ENCODE measurements at places on chromosomes 6 and 20. TPM values are rescaled to one million over a fixed set of nuclear protein-coding genes. Genes with fewer than 3 reads are reported as not detected.

FNDC1 gene
- total RNA-seq, result 1.2 TPM

HLA-DOB gene
- not detected for total RNA-seq

TCF15 gene
- 6.6 TPM for total RNA-seq

CNKSR3 gene
- total RNA-seq, result 9.7 TPM

OR2H1 gene
- not detected for total RNA-seq

CALHM5 gene
- total RNA-seq, result 7.2 TPM

KIAA1755 gene
- not detected for total RNA-seq

DNA sequence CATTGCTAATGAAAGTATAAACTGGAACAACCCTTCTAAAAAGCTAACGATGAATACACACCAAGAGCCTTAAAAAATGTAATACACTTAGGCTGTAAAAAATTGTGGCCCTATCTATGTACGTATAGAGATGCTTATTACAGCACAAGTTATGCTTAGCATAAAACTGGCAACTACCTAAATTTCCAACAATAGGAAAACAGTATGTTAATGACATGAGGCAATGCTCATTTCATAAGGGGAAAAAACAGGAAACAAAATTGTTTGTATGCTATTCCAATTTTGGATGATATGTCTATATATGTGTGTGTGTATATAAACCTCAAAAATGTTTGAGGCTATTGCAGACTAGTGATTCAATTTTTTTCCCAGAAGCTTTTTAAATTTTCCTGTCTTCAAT is 82.5 kb downstream of the DTNBP1 start:
- H3K4me3 ChIP-seq, result no peak overlapping the region
- H3K27ac ChIP-seq, result no peak overlapping the region
- no peaks in the 10 kb centered on the region for H3K36me3 ChIP-seq
- no peak for DNase-seq
- H3K27me3 ChIP-seq, result peaks cover 5% of the 10 kb centered on the region

DNA sequence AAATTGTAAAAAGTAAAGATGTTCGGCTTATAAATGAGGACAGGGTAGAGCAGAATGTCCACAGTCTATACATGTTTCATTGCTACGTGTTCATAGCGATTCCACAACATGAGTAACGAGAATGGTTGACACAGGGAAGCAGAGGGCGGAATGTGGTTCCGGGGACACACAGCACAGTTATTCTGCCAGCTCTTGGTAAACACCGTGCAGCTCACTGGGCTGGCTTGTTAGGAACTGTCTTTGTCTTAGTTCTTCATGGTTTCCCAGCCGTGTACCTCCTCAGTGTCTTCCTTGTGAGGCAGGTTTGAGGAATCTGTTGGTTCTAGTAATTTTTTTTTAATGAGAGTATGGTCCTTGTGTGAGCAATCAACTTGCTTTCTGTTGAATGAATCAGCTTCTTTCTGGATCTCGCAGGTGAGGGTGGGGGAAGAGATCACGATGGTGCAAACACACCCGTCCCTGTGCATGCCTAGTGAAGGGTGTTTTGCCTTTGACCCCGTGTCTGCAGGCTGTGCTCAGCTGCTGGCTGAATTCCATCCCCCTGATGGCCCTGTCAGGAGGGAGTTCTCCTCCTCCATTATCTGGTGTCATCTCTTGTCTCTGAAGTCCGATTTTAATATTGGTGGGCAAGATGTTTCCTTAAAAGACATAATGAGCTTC is 168.2 kb downstream of the SMOC2 start:
- no peak for DNase-seq
- H3K27ac ChIP-seq, result no peak overlapping the region
- H3K4me1 ChIP-seq, result no peaks in the 10 kb centered on the region
- no peaks in the 10 kb centered on the region for H3K36me3 ChIP-seq
- H3K4me3 ChIP-seq, result no peak overlapping the region
- peaks cover 5% of the 10 kb centered on the region for H3K27me3 ChIP-seq

DNA sequence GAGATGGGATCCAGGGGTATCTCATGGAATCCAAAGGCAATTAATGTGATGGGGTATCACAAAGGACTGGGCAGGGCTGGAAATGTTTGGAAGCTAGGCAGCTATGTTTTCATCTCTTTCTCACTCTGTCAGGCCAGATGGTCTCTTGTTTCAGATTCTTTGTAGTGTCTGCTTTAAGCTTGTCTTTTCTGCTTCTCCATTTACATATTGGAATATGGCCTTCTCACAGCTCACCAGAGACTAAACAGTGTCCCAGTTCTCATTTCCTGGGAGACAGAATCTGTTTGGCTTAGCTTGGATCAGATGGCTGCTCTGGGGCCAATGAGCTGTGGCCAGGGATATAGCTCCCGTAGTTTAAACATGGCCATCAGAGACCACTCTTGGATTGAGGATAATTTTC is 78.9 kb downstream of the SLC35F1 start:
- H3K4me1 ChIP-seq, result no peaks in the 10 kb centered on the region
- H3K4me3 ChIP-seq, result no peak overlapping the region
- no peaks in the 10 kb centered on the region for H3K36me3 ChIP-seq

DNA sequence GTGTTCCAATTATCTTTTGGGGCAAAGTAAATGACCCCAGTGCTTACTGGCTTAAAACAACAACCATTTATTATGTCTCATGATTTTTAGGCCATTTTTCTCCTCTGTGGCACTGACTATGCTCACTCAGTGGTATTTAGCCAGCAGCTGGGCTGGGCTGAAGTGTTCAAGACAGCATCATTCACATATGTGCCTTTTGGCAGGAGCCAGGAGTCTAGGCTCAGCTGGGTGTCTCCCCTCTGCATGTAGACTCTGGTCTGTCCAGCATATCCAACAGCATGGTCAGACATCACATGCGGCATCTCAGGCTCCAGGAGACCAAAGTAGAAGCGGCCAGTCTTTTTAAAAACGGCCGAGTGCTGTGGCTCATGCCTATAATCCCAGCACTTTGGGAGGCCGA is 120.3 kb upstream of the TOP1 start:
- H3K4me3 ChIP-seq, result no peak overlapping the region
- H3K27me3 ChIP-seq, result peaks cover 8% of the 10 kb centered on the region
- DNase-seq, result no peak
- H3K36me3 ChIP-seq, result peaks cover 5% of the 10 kb centered on the region

DNA sequence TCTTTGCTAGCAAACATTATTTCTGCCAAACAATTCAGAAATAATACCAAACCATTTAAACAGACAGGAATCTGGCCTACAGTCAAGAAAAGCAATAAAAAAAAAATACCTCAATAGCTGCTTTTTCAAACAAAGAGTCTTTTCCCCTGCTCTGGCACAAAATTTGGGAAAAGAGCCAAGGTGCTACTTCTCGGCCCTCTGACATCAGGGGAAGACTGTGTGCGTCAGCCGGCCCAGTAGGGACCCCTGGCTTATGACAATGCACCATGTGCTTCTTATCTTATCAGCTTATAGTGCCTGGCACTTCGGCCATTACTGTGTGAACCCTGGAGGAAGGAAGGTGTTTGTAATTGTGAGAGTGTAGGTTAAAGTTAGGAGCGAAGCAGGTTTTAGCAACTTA is 89.4 kb downstream of the PDE10A start:
- no peak overlapping the region for H3K27ac ChIP-seq
- peaks cover 12% of the 10 kb centered on the region for H3K4me1 ChIP-seq
- no peaks in the 10 kb centered on the region for H3K27me3 ChIP-seq
- no peak overlapping the region for H3K4me3 ChIP-seq
- DNase-seq, result no peak

- H3K36me3 ChIP-seq, result peaks cover 22% of the 10 kb centered on the region
- no peak for DNase-seq
- H3K27ac ChIP-seq, result no peak overlapping the region
- H3K27me3 ChIP-seq, result peaks cover 6% of the 10 kb centered on the region
- H3K4me1 ChIP-seq, result peaks cover 42% of the 10 kb centered on the region
Observed at GRCh38 chr6:36834576-36835341, 4.5 kb downstream of the CPNE5 start.

DNA sequence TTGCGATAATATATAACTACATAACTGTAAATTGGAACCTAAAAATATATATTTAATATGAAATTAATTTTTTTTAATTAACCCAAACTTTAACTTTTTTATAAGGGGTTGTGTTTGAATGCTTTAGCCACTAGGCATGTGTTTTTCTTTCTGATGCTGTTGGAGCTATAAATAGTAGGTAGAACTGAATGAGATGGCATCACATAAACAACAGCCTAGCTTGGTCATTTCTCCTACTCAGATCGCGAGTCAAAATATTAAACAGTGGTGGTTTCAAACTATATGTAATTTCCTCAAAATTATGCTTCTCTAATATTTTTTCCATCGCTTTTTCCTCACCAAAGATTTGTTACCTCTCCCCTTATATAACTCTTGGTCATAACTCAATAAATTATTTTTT is 243.2 kb downstream of the ARID1B start:
- H3K27ac ChIP-seq, result peak overlapping the region; percentile 95
- peaks cover 41% of the 10 kb centered on the region for H3K4me1 ChIP-seq
- H3K36me3 ChIP-seq, result peaks cover 3% of the 10 kb centered on the region

GRCh38 chr6:116730513-116730912 is 35.0 kb downstream of the FAM162B start:
- H3K27ac ChIP-seq, result no peak overlapping the region
- no peak for DNase-seq
- no peak overlapping the region for H3K4me3 ChIP-seq
- no peaks in the 10 kb centered on the region for H3K27me3 ChIP-seq

GRCh38 chr20:37328149-37328945 is 17.6 kb upstream of the SRC start:
- peaks cover 5% of the 10 kb centered on the region for H3K27me3 ChIP-seq
- H3K27ac ChIP-seq, result no peak overlapping the region
- H3K36me3 ChIP-seq, result no peaks in the 10 kb centered on the region
- H3K4me1 ChIP-seq, result peaks cover 10% of the 10 kb centered on the region
- H3K4me3 ChIP-seq, result no peak overlapping the region
- no peak for DNase-seq

- no peak overlapping the region for H3K27ac ChIP-seq
- H3K36me3 ChIP-seq, result no peaks in the 10 kb centered on the region
- H3K4me1 ChIP-seq, result peaks cover 14% of the 10 kb centered on the region
- H3K27me3 ChIP-seq, result no peaks in the 10 kb centered on the region
- DNase-seq, result no peak
- no peak overlapping the region for H3K4me3 ChIP-seq
Observed at GRCh38 chr6:57216235-57217101, 5.6 kb downstream of the RAB23 start.

GRCh38 chr20:45621593-45621992 is 7.9 kb upstream of the WFDC10A start:
- no peaks in the 10 kb centered on the region for H3K27me3 ChIP-seq
- no peak overlapping the region for H3K4me3 ChIP-seq
- H3K4me1 ChIP-seq, result no peaks in the 10 kb centered on the region
- DNase-seq, result no peak

GRCh38 chr20:2122936-2123335 is 21.3 kb downstream of the STK35 start:
- H3K27ac ChIP-seq, result no peak overlapping the region
- H3K4me3 ChIP-seq, result no peak overlapping the region
- peaks cover 3% of the 10 kb centered on the region for H3K27me3 ChIP-seq
- no peaks in the 10 kb centered on the region for H3K4me1 ChIP-seq
- DNase-seq, result no peak
- H3K36me3 ChIP-seq, result peaks cover 9% of the 10 kb centered on the region

DNA sequence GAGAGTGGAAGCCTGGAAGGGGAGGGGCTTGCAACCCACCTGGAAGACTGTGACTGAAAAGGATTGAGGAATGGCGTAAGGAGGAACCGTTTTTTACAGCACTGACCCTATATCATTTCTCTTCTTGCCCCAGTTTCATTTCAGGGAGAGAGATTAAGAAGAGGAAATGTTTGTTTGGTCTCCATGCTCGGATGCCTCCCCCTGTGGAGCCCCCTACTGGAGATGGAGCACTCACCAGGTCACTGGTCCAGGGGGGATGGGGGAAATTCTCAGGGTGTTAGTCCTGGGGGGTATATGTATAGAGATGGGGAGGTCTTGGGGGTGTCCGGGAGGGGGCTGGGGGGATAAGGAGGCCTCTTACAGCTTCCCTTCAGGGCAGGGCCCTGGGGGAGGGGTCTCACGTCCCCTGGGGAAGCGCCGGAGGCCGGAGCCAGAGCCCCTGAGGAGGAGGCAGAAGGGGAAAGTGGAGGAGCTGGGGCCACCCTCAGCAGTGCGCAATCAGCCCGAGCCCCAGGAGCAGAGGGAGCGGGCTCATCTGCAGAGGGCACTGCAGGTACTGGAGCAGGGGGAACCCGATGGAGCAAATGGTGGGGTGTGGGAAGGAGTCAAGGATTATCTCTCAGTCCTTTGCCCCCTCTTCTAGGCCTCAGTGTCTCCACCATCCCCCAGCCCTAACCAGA is 3.2 kb downstream of the CUTA start:
- peaks cover 44% of the 10 kb centered on the region for H3K36me3 ChIP-seq
- H3K27me3 ChIP-seq, result peaks cover 31% of the 10 kb centered on the region
- peak overlapping the region; percentile 25 for H3K4me3 ChIP-seq

DNA sequence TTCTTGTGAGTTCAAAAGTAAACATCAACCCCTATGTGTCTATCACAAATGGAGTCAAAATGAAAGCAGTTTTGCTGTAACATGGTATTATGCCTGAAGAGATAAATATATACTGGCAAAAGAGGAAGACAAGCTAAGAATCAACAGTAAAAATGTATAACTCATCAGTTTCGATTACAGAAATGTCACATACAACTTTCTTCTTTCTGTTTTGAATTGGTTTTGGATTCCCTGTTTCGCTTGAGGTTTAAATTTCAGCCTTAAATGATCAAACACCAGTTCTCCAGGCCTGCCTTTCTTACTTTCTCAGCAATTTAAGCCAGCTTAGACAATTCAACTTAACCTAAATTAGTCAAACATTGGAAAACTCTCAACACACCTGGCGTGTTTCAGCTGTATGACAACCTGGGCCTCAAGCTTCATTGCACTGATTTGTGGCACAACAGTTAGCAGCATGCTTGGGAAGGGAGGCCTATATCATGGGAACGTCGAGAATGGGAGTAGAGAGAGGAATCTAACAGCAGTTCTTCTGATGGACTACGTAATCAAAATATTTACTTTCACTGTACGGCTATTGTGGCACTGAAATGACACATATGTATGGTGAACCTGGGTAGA is 51.9 kb upstream of the MARCKS start:
- H3K27me3 ChIP-seq, result peaks cover 3% of the 10 kb centered on the region
- H3K36me3 ChIP-seq, result no peaks in the 10 kb centered on the region
- H3K4me3 ChIP-seq, result no peak overlapping the region
- H3K27ac ChIP-seq, result no peak overlapping the region
- peaks cover 16% of the 10 kb centered on the region for H3K4me1 ChIP-seq

GRCh38 chr20:5013682-5014447 is 12.6 kb upstream of the SLC23A2 start:
- H3K36me3 ChIP-seq, result no peaks in the 10 kb centered on the region
- DNase-seq, result no peak
- no peak overlapping the region for H3K4me3 ChIP-seq
- H3K27me3 ChIP-seq, result peaks cover 6% of the 10 kb centered on the region
